HT1080 (cell line): ENCODE measurements at places on chromosomes 12 and 14.

GRCh38 chr12:34291426-34291901, 269.2 kb downstream of the ALG10 start:
- DNase-seq = no peak

DNA sequence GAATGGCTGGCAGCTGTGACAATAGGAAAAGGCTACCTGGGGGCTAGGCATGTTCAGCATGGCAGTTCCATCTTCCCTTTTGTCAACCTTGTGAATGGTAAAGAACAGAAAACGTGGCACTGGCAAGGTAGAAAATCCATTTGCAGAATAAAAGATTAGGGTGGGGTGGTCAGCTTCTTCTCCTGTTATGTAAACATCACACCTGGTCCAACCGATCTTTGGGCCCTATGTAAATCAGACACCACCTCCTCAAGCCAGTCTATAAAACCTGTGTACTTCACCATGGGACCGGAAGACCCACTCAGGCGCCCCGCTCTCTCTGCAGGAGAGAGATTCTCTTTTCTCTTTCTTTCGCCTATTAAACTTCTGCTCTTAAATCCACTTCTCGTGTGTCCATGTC, 19.6 kb upstream of the TMEM30B start:
- DNase-seq = no peak

GRCh38 chr12:25769082-25769945, 189.2 kb upstream of the RASSF8 start:
- peak; percentile 69 for DNase-seq

GRCh38 chr12:30622509-30622908, 73.2 kb downstream of the IPO8 start:
- peak; percentile 77 for DNase-seq

- DNase-seq = no peak
Observed at GRCh38 chr12:83859021-83859420, 1053.6 kb downstream of the SLC6A15 start.

- DNase-seq = no peak
Observed at GRCh38 chr14:81289516-81289915, 68.8 kb upstream of the GTF2A1 start.

DNA sequence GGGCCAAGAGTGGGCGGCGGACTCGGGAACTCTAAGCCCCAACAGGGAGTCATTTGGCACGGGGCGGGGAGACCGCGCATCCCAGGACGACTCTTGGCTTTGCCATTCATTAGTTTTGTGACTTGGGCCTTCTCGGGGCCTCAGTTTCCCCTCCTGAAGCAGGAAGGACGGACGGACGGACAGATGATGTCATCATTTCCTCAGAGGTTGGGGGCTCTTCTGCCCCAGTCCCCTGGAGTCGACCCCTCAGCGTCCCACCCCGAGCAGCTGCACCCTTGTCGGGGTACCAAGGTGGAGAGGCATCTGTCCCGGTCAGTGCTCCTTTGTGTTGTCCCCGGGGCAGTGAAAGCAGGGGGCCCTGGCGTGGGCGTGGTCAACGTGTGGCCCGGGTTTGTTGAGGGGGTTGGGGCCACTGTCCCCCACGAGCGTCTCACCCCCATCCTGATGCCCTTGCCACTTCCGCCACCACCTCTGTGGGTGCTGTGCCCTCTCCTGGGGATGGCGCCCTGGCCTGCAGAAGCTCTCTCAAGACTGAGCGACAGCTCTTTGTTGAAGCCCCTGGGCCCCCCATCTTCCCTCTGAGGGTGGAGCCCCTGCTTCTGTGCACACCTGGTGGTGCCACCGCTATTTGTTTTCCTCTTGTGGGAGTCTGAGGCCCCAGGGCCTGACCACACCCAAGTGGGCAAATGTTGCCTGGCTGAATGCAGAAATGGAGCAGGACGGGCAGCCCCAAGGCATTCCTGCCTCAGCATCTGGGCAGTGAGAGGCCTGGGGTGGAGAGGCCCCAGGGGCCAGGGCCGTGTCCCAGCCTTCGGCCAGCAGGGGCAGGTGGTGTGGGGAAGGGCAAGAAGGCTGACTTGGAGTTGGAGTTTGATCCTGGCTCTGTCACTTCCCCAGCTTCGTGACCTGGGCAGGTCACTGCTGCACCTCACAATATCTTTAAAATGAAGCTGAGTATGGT, 896 bp downstream of the HHIPL1 start:
- DNase-seq = no peak

- no peak for DNase-seq
Observed at GRCh38 chr14:101503431-101504095, 57.7 kb upstream of the DIO3 start.

DNA sequence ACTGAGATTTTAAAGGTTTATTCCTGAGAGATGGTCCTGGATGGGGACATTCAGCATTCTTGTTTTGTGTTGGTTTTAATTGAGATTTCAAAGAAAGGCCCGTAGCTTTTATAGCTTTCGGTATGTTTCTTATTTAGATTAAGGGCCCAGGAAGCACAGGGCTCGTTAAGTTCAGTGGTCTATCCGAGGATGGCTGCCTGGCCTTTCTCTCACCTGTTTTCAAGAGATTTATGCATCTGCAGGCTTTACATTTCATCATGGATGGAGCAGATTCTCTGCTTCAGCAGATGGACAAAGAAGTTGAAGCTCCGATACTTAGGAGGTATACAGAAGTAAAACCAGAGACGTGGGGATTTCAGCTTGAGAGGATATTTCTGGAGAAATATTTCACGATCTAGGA, 16.0 kb downstream of the FZD10 start:
- no peak for DNase-seq

DNA sequence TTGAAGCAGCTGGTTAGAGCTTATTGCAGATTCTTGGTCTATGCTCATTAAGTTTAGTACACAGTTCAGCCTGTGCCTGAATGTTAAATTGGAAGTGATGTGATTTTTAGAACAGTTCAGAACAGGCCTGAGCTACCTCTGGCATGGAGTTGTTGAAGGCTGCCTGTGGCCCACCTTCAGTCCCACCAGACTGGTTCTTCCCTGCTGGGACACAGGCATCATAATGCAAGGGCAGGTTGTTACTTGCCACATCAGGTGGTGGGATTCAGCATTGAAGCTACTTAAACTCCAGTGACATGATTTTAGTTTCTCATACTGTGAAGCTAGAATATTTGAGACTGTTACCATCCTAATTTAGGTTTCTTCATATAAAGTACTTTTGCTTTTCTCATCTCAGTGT, 49.4 kb downstream of the PROX2 start:
- DNase-seq = no peak

DNA sequence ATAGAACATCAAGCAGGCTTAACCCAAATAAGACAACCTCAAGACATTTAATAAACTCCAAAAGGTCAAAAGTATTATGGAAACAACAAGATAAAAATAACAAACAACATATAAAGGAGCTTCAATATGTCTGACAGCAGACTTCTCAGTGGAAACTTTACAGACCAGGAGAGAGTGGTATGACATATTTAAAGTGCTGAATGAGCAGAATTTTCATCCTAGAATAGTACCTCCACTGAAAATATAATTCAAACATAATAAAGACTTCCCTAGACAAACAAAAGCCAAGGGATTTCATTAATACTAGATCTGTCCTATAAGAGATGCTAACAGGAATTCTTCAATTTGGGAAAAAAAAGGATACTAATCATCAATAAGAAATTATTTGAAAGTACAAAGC, 1005.0 kb downstream of the TMTC2 start:
- DNase-seq = no peak

DNA sequence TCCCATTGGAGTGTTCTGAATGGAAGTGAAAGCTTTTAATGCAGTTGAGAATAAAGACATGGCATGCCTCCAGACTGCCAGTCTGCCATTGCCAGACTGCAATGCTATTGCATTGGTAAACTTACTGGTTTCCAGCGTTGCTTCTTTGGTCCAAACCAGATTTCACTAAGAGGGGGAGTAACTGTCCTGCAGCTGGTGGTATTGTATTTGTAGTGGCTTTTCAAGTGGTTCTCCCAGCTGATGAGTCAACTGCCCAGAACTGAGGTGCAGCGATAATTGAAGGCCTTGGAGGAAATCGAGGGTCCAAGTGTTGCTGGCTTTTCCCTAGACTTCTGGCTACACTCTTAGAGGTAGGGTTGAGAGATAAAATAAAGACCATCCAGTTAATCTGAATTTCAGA, 31.9 kb downstream of the ERG28 start:
- DNase-seq = peak; percentile 15

GRCh38 chr14:70087380-70087697, 101.4 kb downstream of the SLC8A3 start:
- DNase-seq = no peak

DNA sequence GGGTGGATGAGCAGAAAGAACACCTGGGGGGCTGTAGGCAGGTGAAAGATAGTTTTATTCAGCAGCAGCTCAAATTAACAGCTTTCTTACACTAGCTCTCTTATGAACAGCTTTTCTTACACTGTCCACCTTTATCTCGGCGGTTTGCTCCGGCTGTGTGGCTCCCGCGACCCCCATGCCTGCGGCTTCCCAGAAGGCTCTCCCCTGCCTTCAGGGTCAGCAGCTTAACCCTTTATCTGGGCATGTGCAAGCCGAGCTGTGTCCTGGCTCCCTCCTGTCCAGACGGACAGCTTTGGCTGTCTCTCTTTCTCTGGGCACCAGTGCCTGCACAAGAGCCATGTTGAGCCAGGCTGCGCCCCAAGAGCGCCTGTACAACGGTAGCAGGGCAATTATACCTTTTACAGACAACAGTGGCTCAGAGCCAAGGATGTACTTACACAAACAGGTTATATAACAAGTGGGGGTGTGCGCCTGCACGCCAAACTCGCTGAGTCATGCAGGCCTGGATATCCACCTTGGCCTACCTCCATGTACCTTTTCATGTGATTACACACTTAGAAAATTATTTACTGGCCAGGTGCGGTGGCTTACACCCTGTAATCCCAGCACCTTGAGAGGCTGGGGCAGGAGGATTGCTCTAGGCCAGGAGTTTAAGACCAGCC, 28.5 kb upstream of the KLHL42 start:
- no peak for DNase-seq

GRCh38 chr14:55092341-55092740, 36.7 kb upstream of the LGALS3 start:
- no peak for DNase-seq

GRCh38 chr12:512933-513332, 53.2 kb downstream of the B4GALNT3 start:
- DNase-seq = no peak
